Lower leg skin (tissue), 4 donors: ENCODE measurements at places on chromosomes 12 and 14. TPM values are rescaled to one million over a fixed set of nuclear protein-coding genes. Genes with fewer than 3 reads are reported as not detected.

DNA sequence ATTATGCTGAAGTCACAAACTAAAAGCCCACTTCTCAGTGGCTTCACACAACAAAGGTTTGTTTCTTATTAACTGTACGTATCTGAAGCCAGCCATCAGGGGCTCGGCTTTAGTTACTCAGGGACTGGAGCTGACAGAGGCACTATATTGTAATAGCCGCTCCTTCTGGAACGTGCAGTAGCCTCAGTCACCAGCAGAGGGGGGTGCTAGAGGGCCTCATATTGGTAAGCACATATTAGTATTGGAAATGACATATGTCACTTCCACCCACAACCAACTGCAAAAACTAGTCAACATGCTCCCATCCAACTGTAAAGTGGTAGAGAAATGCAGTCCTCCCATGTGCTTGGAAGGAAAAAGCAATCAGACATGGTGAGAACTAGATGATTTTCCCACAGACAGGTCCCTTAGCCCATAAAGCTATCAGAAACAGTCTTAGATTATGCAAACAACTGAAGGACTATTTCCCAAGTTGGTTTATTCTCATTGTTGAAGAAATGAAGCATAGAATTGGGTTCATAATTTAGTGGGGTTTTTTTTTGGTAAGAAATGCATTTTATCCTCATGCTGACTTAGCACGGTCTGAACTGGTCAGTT, 183.6 kb upstream of the G2E3 start:
- peak; percentile 87 for DNase-seq

DNA sequence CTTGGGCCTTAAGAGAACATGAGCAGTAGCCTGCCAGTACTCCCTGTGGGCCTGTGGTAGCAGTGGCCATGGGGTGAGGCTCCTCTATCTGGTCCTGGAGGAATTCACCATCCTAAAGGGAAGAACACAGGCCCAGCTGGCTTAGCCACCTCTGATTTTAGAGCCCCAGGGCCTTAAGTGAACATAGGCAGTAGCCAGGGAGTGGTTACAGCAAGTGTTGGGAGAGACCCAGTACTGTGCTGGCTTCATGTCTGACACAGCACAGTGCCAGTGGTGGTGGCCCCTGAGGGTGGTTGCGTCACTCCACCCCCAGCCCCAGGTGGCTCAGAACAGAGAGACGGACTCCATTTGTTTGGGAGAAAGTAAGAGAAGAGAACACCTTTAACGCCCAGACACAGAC, 105.1 kb downstream of the TXNDC16 start:
- DNase-seq = no peak

Gene RD3L
- not detected for total RNA-seq

DNA sequence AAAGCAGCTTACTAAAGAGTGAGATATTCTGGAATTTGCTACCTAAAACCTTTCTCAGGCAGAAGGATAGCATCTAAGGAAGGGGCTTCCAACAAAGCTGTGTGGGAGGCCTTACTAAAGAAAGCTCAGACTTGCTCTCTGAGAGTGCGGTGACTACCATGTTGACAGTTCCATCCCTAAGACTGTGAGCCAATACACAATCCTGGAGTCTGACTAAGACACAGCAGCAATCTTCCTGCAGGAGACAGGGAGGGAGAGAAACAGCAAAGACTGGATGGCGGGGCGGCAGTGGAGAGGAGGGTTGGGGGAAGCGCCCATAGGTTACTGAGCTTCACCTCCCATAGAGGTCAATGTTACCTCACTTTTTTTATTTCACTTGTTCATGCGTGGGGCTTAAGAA, 70.9 kb downstream of the KITLG start:
- DNase-seq = no peak

DNA sequence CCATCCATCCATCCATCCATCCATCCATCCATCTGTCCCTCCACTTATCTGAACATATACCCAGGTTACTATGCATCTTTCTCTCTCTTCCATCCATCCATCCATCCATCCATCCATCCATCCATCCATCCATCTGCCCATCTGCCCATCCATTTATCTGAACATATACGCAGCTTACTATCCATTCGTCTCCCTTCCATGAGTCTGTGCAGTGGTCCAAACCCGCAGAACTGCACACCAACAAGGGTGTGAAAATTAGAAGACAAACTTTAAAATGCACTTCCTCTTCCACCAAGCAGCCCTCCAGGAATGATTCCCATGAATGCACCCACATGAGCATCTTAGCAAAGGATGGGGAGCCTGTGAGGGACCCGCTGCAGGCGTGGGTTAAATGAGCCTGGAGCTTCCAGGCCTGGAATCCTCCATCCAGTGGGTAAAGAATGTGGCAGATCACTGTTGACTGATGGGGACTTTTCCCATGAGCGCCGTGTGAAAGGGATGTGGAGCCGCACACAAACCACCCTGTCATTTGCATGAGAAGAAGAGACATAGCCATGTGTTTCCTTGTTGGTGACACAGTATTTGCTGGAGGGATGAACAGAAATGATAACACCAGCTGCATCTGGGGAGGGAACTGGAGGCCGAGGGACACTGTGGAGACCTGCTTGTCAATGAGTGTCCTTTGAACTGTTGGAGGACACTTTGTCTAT, 376.6 kb downstream of the ADGRD1 start:
- no peak for DNase-seq

Gene HNF1A
- total RNA-seq = not detected

- DNase-seq = peak; percentile 10
These were observed 2.6 kb upstream of the KRT81 start for GRCh38 chr12:52293926-52294325.

Gene KLRD1
- total RNA-seq = 0.02 TPM

Gene DDX24
- 91.7 TPM for total RNA-seq

DNA sequence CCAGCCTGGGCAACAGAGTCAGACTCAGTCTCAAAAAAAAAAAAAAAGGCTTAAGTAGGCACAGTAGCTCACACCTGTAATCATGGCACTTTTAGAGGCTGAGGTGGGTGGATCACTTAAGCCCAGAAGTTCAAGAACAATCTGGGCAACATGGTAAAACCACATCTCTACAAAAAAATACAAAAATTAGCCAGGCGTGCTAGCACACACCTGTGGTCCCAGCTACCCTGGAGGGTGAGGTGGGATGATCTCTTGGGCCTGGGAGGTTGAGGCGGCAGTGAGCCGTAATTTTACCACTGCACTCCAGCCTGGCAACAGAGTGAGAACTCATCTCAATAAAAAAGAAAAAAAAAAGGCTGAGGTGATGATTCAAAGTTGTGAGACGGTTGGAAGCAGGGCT, 9.1 kb upstream of the RESF1 start:
- DNase-seq = no peak

DNA sequence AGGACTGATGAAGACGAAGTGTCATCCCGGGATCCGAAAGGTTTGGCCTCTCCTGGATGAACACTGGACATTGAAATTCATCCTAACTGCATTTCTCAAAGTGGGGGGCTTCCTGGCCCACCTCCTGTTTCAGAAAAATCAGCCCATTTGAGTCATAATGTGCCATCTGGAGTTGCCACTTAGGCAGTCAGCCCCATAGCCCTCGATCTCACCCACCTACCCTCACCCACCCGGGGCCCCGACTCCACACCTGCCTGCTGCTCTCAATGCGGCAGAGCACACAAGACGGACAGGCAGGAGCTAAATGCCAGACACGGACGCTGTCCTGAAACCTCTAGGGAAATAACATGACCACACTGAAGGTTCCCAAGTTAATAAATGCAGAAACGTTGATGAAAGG, 12.6 kb downstream of the DLK1 start:
- no peak for DNase-seq

Gene CCDC196
- not detected for total RNA-seq

- peak; percentile 85 for DNase-seq
These were observed 2.9 kb downstream of the ULK1 start for GRCh38 chr12:131897276-131897675.

Gene IL31
- not detected for total RNA-seq

Gene ITGB7
- 8.1 TPM for total RNA-seq

DNA sequence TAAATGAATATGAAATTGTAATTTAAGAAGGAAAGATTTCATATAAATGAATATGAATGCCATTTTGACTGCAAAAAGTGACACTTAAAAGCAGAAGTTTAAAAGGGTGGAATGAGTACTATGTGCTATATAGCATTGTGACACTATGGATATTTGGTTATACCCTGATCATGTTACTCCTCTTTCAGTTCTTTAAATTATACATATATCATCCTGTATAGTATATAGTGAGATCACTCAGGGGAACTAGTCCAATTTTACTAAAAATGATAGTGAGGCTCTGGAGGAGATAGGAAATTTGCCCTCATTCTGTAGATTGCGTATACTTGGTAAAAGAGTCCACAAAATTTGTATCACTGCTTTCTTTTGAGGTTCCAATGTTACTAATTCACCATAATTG, 155.7 kb upstream of the BTG1 start:
- no peak for DNase-seq

- DNase-seq = no peak
These were observed 263.4 kb downstream of the SOX5 start for GRCh38 chr12:23686095-23686494.

DNA sequence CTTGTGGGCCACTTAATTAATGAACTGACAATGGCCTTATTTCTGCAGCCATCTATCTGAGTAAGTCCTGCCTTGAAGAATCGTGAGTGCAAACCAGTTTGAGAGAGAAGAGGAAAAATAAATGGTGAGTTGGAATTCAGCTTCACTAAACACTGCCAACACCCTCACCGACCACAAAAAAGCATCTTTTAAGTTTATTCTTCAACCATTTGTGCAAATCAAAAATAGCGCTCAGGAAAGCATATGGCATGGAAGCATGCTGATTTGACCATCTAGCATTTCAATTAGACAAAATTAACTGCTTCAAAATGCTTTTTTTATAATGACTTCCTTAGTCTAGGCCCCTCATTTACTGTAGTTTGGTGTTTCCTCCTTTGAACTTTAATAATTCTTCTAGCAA, 294.0 kb downstream of the PPFIA2 start:
- no peak for DNase-seq
